ENCODE measurements at places on chromosomes 5 and 9. TPM values are rescaled to one million over a fixed set of nuclear protein-coding genes. Genes with fewer than 3 reads are reported as not detected.

DNA sequence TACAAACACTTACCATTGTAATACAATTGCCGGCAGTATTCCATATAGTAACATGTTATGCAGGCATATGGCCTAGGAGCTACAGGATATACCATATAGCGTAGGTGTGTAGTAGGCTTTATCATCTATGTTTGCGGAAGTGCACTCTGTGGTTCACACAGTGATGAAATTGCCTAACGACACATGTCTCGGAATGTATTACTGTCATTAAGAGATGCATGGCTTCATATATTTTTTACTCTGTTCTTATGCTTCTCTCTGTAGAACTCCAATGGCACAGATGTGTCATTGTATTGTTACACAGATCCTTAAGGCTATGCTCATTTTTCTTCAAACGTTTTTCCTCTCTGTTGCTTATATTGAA lies 19.2 kb upstream of the ANKRD18A start:
- no peaks in the 10 kb centered on the region for H3K4me1 ChIP-seq
- H3K36me3 ChIP-seq = no peaks in the 10 kb centered on the region
- no peak overlapping the region for H3K27ac ChIP-seq
- H3K27me3 ChIP-seq = no peaks in the 10 kb centered on the region

DNA sequence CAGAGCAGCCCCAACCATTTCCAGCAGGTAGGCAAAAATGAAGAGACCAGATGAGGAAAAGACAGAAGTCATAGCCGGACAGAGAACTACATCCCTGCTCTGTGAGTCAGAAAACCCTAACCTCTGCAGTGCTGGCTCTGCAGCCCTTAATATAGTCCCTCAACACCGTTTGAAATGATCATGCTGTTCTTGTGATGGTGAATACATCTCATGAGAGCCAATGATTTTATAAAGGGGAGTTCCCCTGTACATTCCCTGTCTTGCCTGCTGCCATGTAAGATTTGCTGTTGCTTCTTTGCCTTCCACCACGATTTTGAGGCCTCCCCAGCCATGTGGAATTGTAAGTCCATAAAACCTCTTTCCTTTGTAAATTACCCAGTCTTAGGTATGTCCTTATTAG lies 216.8 kb upstream of the RFX3 start:
- no peaks in the 10 kb centered on the region for H3K4me1 ChIP-seq
- no peak overlapping the region for H3K4me3 ChIP-seq
- no peaks in the 10 kb centered on the region for H3K36me3 ChIP-seq
- H3K27me3 ChIP-seq = no peaks in the 10 kb centered on the region
- DNase-seq = no peak

GRCh38 chr5:29984156-29984540 lies 1209.3 kb upstream of the CDH6 start:
- H3K36me3 ChIP-seq = no peaks in the 10 kb centered on the region
- H3K27me3 ChIP-seq = no peaks in the 10 kb centered on the region
- H3K4me3 ChIP-seq = no peak overlapping the region
- DNase-seq = no peak

- H3K4me3 ChIP-seq = no peak overlapping the region
- no peaks in the 10 kb centered on the region for H3K27me3 ChIP-seq
- no peaks in the 10 kb centered on the region for H3K36me3 ChIP-seq
- no peak overlapping the region for H3K27ac ChIP-seq
- H3K4me1 ChIP-seq = peaks cover 34% of the 10 kb centered on the region
Measured at GRCh38 chr5:139390639-139391569, 1.2 kb upstream of the MZB1 start.

GRCh38 chr9:111630964-111631213 lies 245 bp upstream of the DNAJC25 start:
- peak overlapping the region; percentile 82 for H3K4me3 ChIP-seq
- no peaks in the 10 kb centered on the region for H3K27me3 ChIP-seq
- DNase-seq = no peak

GRCh38 chr9:95003689-95004410 lies 277.4 kb downstream of the AOPEP start:
- H3K4me1 ChIP-seq = peaks cover 7% of the 10 kb centered on the region
- no peak overlapping the region for H3K27ac ChIP-seq
- H3K27me3 ChIP-seq = peaks cover 13% of the 10 kb centered on the region

GRCh38 chr5:51278539-51278938 lies 104.7 kb upstream of the ISL1 start:
- H3K4me1 ChIP-seq = no peaks in the 10 kb centered on the region
- H3K36me3 ChIP-seq = no peaks in the 10 kb centered on the region
- no peaks in the 10 kb centered on the region for H3K27me3 ChIP-seq
- no peak for DNase-seq
- no peak overlapping the region for H3K4me3 ChIP-seq
- no peak overlapping the region for H3K27ac ChIP-seq

DNA sequence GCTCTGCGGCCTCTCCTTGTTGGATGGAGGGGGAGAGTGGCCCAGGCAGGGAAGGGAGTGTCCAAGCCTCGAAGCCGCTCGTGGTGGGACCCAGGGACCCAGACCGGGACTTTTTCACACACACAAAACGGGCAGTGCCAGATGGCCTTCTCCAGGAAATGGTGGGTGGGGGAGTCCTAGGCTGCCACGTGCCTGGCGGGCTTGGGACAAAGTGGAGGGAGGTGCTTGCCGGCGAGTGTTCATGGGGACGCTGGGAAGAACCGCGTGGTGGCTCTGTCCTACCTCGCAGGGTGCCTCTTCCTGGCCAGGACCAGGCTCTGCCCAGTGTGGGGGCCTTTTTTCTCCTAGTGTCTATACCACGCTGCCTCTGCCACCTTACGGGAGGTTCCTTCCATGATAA lies 155.0 kb upstream of the COL5A1 start:
- no peaks in the 10 kb centered on the region for H3K4me1 ChIP-seq
- H3K4me3 ChIP-seq = no peak overlapping the region
- H3K36me3 ChIP-seq = no peaks in the 10 kb centered on the region
- H3K27me3 ChIP-seq = no peaks in the 10 kb centered on the region
- DNase-seq = no peak
- no peak overlapping the region for H3K27ac ChIP-seq

DNA sequence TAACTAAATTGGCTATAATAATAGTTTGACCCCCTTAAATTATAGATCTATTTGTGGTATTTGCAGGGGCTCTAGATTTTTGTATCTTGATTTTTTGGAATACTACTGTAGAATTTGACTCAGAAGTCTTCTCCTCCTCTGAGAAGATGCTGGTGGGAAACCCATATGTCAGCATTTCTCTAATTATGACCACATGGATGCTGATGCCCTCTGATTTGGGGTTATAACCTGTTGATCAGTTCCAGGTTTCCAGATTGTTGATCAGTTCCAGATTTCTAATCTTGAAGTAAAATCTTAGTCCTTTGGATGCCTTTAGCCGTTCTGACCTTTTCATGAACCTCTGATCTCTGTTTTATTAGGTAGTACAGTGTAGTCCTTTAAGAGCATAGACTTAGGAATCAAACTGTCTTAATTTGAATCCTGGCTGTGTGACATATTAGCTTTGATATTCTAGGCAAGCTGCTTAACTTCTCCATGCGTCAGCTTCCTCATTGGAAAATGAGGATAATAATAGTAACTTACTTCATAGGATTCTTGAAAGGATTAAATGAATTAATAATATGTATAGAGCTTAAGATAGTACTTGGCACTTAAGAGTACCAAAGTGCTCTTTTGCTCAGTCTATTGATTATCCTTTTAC lies 8.1 kb downstream of the FSD1L start:
- no peaks in the 10 kb centered on the region for H3K36me3 ChIP-seq
- no peak overlapping the region for H3K4me3 ChIP-seq
- no peak overlapping the region for H3K27ac ChIP-seq
- no peaks in the 10 kb centered on the region for H3K4me1 ChIP-seq

- H3K36me3 ChIP-seq = no peaks in the 10 kb centered on the region
- no peak overlapping the region for H3K4me3 ChIP-seq
- no peaks in the 10 kb centered on the region for H3K4me1 ChIP-seq
- no peak overlapping the region for H3K27ac ChIP-seq
Measured at GRCh38 chr9:83433846-83434245, 104.4 kb downstream of the FRMD3 start.

- no peaks in the 10 kb centered on the region for H3K4me1 ChIP-seq
- no peaks in the 10 kb centered on the region for H3K36me3 ChIP-seq
- H3K27ac ChIP-seq = no peak overlapping the region
- H3K4me3 ChIP-seq = no peak overlapping the region
- DNase-seq = no peak
Measured at GRCh38 chr5:148972974-148973374, 89.9 kb downstream of the SH3TC2 start.

DNA sequence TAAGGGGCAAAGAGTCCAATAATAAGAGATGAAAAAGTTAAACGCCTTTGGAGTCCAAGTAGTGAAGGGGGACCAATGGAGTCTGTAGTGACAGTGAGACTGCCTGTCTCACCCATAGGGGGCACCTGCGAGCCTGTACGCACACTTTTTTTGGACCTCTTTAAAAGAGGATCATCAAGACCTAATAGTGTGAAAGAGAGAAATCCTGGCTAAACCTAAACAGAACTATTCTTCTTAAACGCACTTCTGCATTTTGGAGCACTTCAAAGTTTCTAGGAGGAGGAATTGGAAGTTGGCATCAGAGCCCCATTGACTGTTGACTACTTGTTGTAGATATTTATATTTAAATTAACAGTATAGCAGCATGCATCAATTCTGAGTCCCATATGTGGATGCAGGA lies 636.1 kb upstream of the KLF4 start:
- H3K4me1 ChIP-seq = no peaks in the 10 kb centered on the region
- no peak overlapping the region for H3K4me3 ChIP-seq
- no peaks in the 10 kb centered on the region for H3K27me3 ChIP-seq
- H3K36me3 ChIP-seq = no peaks in the 10 kb centered on the region
- no peak overlapping the region for H3K27ac ChIP-seq
- no peak for DNase-seq

- H3K27me3 ChIP-seq = no peaks in the 10 kb centered on the region
- no peak for DNase-seq
- H3K4me1 ChIP-seq = no peaks in the 10 kb centered on the region
- no peaks in the 10 kb centered on the region for H3K36me3 ChIP-seq
Measured at GRCh38 chr5:3010953-3011763, 259.7 kb upstream of the IRX2 start.

- no peaks in the 10 kb centered on the region for H3K4me1 ChIP-seq
- no peak overlapping the region for H3K27ac ChIP-seq
- no peaks in the 10 kb centered on the region for H3K36me3 ChIP-seq
- H3K27me3 ChIP-seq = no peaks in the 10 kb centered on the region
- DNase-seq = no peak
Measured at GRCh38 chr5:180343831-180344695, 9.1 kb downstream of the GFPT2 start.

DNA sequence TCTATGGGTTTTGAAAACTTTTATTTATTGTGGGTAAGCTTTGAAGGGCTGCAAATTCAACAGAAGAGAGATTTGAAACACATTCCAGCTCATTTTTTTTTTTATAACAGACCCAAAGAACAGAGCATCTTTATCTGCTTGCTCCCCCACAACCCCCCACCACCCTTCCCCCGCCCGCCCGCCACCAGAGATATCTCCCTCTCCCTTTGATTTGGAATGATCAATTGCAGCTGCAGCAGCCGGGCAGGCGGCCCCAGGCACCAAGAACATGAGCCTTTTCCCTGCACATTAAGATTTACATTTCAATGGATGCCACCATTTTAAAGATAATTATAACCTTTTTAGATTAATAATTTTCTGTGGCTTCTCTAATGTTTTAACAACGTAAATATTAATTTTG lies 510.9 kb downstream of the ZNF608 start:
- no peaks in the 10 kb centered on the region for H3K4me1 ChIP-seq
- no peaks in the 10 kb centered on the region for H3K36me3 ChIP-seq
- no peaks in the 10 kb centered on the region for H3K27me3 ChIP-seq
- no peak overlapping the region for H3K4me3 ChIP-seq

- no peaks in the 10 kb centered on the region for H3K4me1 ChIP-seq
- DNase-seq = no peak
- H3K27ac ChIP-seq = no peak overlapping the region
Measured at GRCh38 chr5:171898386-171898785, 108.1 kb downstream of the FBXW11 start.

GRCh38 chr5:77321793-77322394 lies 111.4 kb downstream of the PDE8B start:
- no peak overlapping the region for H3K4me3 ChIP-seq
- no peak overlapping the region for H3K27ac ChIP-seq
- no peaks in the 10 kb centered on the region for H3K4me1 ChIP-seq

- no peaks in the 10 kb centered on the region for H3K4me1 ChIP-seq
- H3K27ac ChIP-seq = no peak overlapping the region
- DNase-seq = no peak
- H3K27me3 ChIP-seq = no peaks in the 10 kb centered on the region
- H3K4me3 ChIP-seq = no peak overlapping the region
Measured at GRCh38 chr5:34609951-34610441, 46.1 kb upstream of the RAI14 start.

DNA sequence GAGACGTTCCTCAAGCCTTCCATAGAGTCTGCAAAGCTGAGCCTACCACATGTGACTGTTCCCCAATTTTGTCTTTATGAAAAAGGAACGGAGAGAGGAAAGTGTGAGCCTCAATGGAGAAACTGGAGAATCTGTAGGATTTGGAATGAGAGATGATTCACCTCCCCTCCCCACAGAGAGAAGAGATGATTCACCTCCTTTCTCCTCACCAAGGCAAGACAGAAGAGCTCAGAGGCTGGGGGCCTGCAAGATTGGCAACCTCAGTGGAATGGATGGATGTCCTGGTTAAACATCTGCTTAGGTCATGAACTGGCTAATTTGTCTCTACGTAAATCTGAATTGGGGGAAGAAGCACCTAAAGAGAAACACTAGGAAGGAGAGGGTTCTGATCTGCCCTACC lies 17.0 kb upstream of the MOCS2 start:
- H3K27ac ChIP-seq = no peak overlapping the region
- DNase-seq = no peak
- no peaks in the 10 kb centered on the region for H3K36me3 ChIP-seq

GRCh38 chr5:140251527-140251973 lies 51.4 kb downstream of the PFDN1 start:
- H3K27me3 ChIP-seq = no peaks in the 10 kb centered on the region
- DNase-seq = peak; percentile 24
- H3K4me3 ChIP-seq = no peak overlapping the region
- H3K4me1 ChIP-seq = peaks cover 20% of the 10 kb centered on the region

DNA sequence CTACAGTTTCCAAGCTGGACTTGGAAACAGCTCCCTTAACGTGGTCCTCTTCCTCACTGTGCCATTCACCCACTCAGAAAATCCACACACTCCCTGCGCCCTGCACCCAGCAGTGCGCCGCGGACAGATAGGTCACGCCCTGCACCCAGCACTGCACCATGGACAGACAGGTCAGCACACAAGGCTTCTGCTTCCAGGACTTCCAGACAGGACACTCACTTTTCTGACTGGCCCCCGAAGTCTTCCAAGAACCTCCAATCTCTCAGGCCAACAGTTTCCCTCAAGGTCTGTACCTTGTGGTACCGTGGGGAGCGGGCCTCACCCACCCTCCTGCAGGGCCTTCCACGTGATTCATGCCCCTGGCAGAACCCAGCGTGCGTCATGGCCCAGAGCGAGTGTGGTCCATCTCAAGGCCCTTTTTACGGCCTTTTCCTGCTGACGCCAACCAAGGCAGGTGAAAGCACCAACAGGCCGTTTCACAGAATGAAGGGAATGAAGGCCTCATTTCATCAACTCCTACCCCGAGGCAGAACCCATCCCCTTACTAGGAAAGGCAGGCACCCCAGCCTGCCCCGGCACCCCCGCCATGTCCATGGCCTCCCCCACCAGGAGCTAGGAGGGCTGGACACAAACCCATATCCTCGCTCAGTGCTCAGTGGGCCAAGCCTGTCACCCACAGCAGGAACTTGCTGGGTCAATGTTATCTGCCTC lies 17.3 kb downstream of the VAV2 start:
- H3K36me3 ChIP-seq = no peaks in the 10 kb centered on the region
- H3K27ac ChIP-seq = no peak overlapping the region
- H3K4me1 ChIP-seq = no peaks in the 10 kb centered on the region
- no peaks in the 10 kb centered on the region for H3K27me3 ChIP-seq
- DNase-seq = no peak
- no peak overlapping the region for H3K4me3 ChIP-seq

Gene PCDHB12
- not detected for total RNA-seq

Gene HRH2
- 26.3 TPM for total RNA-seq

Gene MYMK
- total RNA-seq = not detected

Gene TMEM252
- total RNA-seq = not detected

Gene SOX30
- total RNA-seq = not detected

Gene PCA3
- total RNA-seq = not detected
